ENCODE measurements at places on chromosomes 11 and 22. TPM values are rescaled to one million over a fixed set of nuclear protein-coding genes. Genes with fewer than 3 reads are reported as not detected.

SLC3A2 gene
- total RNA-seq, result 168 TPM

TRIM51 gene
- not detected for total RNA-seq

SPINDOC gene
- total RNA-seq, result 21.7 TPM

SHISA8 gene
- total RNA-seq, result not detected

FGF4 gene
- not detected for total RNA-seq

C22orf15 gene
- 1.2 TPM for total RNA-seq

VPREB1 gene
- not detected for total RNA-seq

SLC25A18 gene
- 0.17 TPM for total RNA-seq

KCNJ11 gene
- total RNA-seq, result under 0.01 TPM

TRIM29 gene
- not detected for total RNA-seq

ASPHD2 gene
- total RNA-seq, result 1.5 TPM

PTPRJ gene
- total RNA-seq, result 6.4 TPM

CDKN1C gene
- 28.2 TPM for total RNA-seq
